Activated CD4-positive, alpha-beta T cell treated with anti-CD3 and anti-CD28 coated beads, Interleukin-2, Interleukin-6, amounts not matched to agents 100 ng/mL and 50 ng/mL, durations not matched to agents 16 hours and 8 hours (primary cell): ENCODE measurements at places on chromosomes 7 and 10.

DNA sequence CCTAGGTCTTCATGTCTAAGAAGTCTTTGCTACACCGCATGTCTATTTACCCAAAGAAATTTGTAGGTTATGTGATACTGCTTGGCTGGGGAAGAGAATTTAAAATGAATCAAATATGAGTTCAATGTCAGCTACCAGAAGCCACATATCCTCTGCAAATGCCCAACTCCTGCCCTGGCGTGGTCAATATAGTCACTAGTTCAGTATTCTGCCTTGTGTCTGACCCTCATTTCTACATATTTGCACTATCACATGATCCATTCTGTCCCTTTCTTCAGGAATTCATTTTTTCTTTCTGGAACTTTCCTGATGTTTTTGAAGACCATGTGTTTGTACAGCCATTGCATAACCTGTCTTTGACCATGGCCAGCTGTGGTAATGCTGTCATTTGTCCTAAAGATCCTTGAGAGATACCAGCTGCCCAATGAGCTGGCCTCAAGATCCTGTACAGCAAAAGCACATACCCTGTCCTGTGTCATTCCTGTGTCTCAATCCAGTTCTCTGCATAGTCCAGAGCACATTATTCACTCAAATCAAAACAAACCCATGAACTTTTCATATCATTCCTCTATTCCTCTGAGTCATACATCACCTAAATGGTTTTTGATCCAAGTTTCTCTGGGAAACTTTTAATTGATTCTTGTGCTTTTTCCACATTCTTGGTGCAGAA, 524.5 kb downstream of the PARD3 start:
- no peak for DNase-seq

- DNase-seq: no peak
These were observed 77.8 kb upstream of the PTN start for GRCh38 chr7:137421366-137421765.

- DNase-seq: no peak
These were observed 213.7 kb downstream of the GFRA1 start for GRCh38 chr10:116059320-116059719.

GRCh38 chr10:132515811-132516726, 21.5 kb upstream of the INPP5A start:
- DNase-seq: no peak

- DNase-seq: no peak
These were observed 144.3 kb upstream of the ZMIZ1 start for GRCh38 chr10:78924319-78925003.
